ENCODE measurements at places on chromosomes 7 and 10. TPM values are rescaled to one million over a fixed set of nuclear protein-coding genes. Genes with fewer than 3 reads are reported as not detected.
A peak's percentile ranks its signal among the peaks of the same experiment; 100 is the strongest.

KCNMA1 gene
- total RNA-seq = 6.1 TPM

PRR15 gene
- total RNA-seq = 0.53 TPM

UMAD1 gene
- total RNA-seq = 14.3 TPM

NUTM2B gene
- 1.9 TPM for total RNA-seq

GJD4 gene
- not detected for total RNA-seq

MACC1 gene
- 0.03 TPM for total RNA-seq

AQP1 gene
- total RNA-seq = 219 TPM

ENTPD1 gene
- total RNA-seq = 19.6 TPM

MEOX2 gene
- 6.0 TPM for total RNA-seq

FKBP14 gene
- 23.6 TPM for total RNA-seq

HMX2 gene
- total RNA-seq = not detected

GALNT17 gene
- total RNA-seq = 0.71 TPM

ITIH2 gene
- not detected for total RNA-seq

ADAM22 gene
- 5.0 TPM for total RNA-seq

PRSS1 gene
- total RNA-seq = 0.61 TPM

NPFFR1 gene
- total RNA-seq = 0.03 TPM

GRCh38 chr10:61197057-61197456 lies 253.1 kb upstream of the RHOBTB1 start:
- no peak for DNase-seq

- no peak for DNase-seq
Measured at GRCh38 chr7:114229246-114229645, 185.4 kb upstream of the FOXP2 start.

- DNase-seq = peak; percentile 68
Measured at GRCh38 chr10:124155781-124156435, 62.5 kb upstream of the CHST15 start.

DNA sequence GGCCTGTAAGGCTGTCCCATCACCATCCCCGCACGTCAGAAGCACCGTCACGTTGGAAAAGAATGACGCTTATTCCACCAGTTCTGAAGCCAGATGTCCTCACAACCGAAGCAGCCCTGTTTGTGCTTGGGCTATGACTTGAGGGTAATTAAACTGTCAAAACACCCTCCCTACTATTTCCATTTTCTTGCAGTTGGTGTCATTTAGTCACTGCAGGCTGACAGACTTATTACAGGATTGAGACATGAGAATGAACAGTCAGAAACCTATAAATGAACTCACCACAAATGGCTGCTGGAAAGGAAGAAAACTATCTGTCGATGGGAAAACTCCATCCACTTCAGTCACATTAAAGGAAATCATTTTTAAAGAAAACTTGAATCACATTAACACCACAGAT lies 85.3 kb downstream of the VOPP1 start:
- DNase-seq = no peak

GRCh38 chr7:12655161-12655560 lies 32.3 kb upstream of the ARL4A start:
- DNase-seq = no peak

- no peak for DNase-seq
Measured at GRCh38 chr10:84540022-84540616, 211.7 kb downstream of the CCSER2 start.

GRCh38 chr10:92740762-92741161 lies 51.0 kb downstream of the HHEX start:
- DNase-seq = no peak

GRCh38 chr7:135480966-135481597 lies 28.8 kb downstream of the CNOT4 start:
- no peak for DNase-seq

DNA sequence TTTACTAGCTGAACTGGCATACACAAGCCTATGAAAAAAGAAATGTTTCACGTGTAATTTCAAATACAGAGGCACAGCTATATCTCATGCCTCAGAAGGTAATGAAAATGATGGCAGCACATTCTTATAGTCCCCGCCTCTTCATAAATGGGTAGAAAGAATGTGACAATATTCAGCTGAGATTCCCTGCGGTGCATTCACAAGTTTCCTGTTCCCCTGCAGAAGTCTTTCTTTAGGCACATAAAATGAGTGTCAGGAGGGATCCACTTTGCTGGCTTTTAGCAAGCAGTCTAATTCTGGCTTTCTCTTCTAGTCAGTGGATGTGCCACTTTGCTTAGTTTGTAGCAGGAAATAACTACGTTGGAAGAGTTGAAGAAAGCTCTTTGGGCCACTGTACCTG lies 56.1 kb downstream of the DGKB start:
- DNase-seq = no peak

GRCh38 chr10:131694781-131695495 lies 205.9 kb upstream of the PPP2R2D start:
- no peak for DNase-seq

DNA sequence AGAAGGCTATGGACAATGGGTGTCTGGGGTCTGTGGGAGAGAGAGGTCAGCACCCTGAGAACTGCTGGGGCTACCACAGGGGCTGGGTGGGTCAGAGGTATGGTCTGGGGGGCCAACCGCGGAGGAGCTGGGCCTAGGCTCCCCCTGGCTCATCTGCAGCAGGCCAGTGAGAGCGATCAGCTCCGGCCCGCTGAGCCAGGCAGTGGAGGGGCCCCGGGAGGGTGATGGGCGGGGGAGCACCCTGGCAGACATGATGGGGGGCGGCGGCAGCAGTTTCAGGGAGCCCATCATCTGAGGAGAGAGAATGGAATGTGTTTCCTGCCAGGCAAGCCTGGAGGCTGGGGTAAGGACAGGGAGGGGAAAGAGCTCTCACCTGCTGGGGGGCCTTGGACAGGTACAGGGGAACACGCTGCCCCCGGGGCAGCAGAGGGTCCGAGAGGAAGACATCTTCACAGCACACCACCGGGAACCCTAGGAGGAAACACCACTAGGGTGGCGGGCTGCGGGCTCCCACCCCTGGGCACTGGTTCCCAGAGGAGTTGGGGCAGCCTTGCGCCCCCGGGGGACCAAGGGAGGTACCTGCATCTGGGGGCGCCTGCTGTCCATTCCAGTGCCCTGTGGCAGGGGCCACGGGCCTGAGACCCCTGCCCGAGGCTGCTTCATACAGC lies 1.3 kb downstream of the SAP25 start:
- DNase-seq = no peak

GRCh38 chr10:57849691-57850357 lies 417.9 kb downstream of the IPMK start:
- DNase-seq = no peak

- DNase-seq = no peak
Measured at GRCh38 chr10:5043716-5044115, 40.1 kb upstream of the AKR1C2 start.

DNA sequence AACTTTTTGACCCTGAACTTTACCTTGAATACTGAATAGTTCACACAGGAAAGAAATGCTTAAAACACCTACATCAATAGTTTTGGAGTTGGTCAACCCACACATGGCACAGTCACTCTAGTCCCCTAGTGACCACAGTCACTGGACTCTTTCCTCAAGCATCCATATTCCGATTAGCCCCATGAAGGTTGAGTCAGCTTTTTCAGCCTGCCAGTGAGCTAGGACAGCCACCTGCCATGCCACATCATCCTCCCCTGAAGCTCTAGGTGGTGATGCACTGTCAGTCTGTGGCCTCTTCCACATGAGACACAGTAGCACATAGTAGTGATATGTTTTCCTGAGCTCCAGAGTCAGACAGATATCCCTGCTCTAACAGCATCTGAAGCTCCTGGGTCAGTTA lies 537.2 kb downstream of the XPNPEP1 start:
- no peak for DNase-seq

DNA sequence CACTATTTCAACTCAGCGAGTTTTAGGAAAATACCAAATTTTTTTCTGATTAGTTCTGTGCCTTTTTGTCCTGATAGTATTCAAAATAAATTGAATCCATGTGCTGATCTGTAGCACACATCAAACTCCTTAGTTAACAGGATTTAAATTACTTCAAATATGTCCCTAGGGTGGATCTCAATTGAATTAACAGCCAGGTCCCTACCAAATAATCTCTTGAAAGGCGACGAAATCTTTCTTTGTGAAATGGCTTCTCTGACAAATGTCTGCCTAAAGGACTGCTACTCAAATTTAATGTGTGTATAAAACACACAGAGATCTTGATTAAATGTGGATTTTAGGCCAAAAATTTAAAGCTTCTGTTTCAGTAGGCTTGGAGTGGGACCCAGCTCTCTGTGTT lies 989.6 kb upstream of the KCND2 start:
- no peak for DNase-seq

GRCh38 chr7:156969972-156970420 lies 20.5 kb downstream of the NOM1 start:
- DNase-seq = no peak

DNA sequence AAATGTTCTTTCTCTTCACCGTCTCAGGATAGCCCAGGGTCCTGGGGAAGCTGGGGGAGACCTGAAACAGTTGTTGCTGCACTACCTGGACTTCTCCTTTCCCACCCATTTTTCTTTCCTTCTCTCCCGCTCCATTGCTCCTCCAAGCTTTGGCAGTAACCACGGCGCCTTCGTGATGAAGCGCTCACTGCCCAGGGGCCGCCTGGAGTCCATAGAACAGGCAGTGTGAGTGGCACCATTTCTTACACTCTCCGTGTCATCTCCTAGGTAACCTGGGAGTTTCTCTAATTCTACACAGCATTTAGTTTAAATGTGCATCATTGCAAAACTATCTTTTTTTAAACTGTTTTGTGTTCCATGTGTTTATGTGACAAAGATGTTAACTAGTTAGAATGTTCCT lies 40.3 kb upstream of the BHLHA15 start:
- DNase-seq = no peak

GRCh38 chr7:20146451-20146850 lies 70.7 kb downstream of the MACC1 start:
- DNase-seq = no peak

GRCh38 chr10:18684416-18684815 lies 25.2 kb downstream of the ARL5B start:
- no peak for DNase-seq

DNA sequence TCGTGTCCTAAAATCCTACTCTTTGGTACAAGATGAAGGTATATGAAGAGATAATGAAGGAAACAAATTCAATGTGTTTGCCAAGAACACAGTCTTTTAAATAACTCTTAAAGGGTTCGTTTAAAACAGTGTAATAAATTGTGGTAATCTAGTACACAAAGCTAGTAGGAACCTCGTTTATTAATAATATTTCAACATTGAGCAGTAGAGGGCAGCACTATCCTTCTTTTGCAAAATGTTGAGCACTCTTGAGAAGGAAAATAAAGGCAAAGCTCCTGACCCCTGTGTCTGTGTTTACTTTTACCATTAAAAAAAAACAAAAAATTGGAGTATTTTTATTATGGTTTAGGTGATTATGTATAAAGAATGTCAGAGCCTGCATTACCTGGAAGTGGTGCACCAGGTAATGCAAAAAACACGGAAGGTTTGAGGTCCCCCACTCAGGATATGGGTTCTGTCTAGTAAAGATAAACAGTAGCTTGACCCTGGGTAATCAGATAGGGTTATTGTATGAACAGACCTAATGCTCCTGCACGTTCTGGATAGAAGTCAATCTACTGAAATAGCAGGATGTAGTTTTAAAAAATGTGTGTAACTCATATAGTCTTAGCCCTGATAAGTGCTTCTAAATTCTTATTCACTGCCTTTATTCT lies 5.7 kb upstream of the GOT1 start:
- no peak for DNase-seq

DNA sequence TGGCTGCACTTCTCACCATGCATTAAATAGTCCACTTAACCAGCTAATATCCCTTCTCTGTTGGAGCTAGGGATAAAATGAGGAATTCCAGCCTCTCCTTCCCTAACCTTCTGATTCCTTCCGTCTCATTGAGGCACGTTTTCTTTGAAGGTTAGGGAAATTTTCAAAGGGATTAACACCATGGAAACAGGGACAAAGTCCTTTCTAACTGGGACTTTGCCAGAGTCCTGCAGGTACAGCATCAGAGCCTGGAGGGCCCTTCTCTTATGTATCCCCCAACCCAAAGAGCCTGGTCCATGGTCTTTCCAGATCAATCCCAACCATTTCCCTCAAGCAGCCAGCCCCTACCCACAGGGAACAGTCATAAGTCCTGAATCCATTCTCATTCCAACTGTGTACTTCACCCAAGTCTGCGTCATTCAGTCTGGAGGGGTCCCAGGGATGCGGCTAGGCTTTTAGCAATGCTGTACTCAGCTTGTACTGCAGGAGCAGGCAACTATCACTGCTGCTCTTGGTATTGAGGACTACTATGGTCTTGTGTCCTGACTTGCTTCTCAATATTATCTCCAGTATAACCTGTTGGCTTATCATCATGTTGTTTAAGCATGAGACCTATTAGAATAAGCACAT lies 34.6 kb upstream of the CROT start:
- DNase-seq = no peak

DNA sequence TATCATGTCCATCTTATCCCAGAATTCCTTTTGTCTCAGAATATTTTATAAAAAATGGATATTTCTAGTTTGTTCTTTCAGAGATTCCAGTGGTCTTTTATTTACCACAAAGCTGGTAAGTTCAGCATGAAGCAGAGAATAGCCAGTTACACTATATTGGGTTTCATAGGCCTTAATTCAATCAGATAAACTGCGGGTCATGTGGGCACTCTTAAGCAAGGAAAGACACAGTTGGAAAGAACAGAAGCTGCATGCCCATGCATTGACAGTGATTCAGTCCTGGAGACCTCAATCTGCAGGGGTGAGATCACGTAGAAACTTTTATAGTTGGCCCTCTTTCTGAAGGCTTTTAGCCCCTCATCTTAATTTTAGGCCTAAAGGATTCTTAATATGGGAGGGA lies 281.3 kb upstream of the IGFBP3 start:
- no peak for DNase-seq

DNA sequence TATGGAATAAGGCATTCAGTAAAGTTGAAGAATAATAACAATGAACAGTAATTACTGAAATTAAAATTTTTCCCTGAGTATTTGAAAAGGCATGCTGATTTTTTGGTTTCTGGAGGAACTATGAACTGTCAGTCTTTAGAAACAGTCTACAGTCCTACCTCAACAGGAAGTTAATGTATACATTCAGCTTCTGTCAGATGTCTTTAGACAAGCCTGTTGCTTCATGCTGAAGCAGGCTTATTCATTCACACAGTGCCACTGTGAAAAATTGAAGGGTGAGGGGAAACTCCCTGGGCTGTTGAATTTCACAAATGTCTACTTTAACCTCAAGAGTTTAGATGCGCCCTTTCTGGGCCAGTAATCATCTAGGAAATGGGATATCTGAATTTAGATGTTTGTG lies 3.5 kb downstream of the NRF1 start:
- no peak for DNase-seq

- DNase-seq = no peak
Measured at GRCh38 chr7:42192851-42193461, 44.1 kb downstream of the GLI3 start.

- no peak for DNase-seq
Measured at GRCh38 chr7:76133839-76134238, 67.9 kb upstream of the SRRM3 start.

- DNase-seq = peak; percentile 74
Measured at GRCh38 chr10:93462881-93463280, 19.3 kb downstream of the MYOF start.

- DNase-seq = no peak
Measured at GRCh38 chr7:21334906-21335305, 93.0 kb upstream of the SP4 start.

Data from right cardiac atrium (tissue), 5 donors.